ENCODE measurements at places on chromosomes 5 and 9.

- DNase-seq, result peak; percentile 65
Observed at GRCh38 chr9:130837002-130837511, 2.0 kb downstream of the ABL1 start.

DNA sequence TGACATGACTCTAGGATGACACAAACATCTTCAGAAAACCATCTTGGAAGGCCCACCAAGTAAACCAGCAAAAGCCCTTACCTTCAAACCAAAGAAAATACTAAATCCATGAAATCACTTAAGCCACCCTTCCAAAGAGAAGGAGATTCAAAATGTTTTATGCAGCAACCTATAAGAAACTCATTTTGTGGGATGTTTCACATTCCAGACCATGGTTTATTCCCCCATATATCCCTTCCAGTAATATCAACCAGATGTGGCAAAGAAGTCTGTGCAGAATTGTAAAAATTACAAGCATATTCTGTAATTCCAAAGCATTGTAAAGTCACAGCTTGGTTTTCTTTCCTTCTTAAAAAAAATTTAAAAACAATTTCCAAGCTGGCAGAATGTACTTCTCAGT lies 117.4 kb downstream of the SLIT3 start:
- DNase-seq, result no peak

DNA sequence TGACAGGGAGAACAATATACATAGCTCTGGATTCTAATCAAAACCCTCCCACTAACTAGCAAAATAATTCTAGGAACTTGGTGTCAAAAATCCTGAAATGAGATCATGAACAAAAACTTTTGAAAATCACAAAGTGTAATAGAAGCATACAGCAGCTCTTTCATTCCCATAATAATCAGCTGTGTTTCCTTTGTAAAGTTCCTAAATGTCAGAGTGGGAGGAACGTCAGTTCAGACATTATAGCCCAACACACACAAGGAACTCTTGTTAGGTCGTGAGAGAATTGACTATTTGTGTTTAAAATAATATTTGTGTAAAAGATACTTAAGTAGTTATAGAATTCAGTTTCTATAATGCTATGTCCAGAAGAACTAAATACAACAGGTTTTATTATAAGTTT lies 312.8 kb downstream of the SEMA5A start:
- DNase-seq, result no peak

GRCh38 chr5:109788596-109788995 lies 98.9 kb downstream of the MAN2A1 start:
- DNase-seq, result no peak

Measured in fibroblast of the conjunctiva (primary cell).